Activated T-helper 1 cell treated with anti-CD3 and anti-CD28 coated beads, Interleukin-12 subunit alpha, Interleukin-12 subunit beta, Interleukin-2, Interleukin-4 antibody, amounts not matched to agents 30 ng/mL and 10 ng/mL and 1 ng/mL, durations not matched to agents 14 hours and 24 hours and 36 hours (primary cell): ENCODE measurements at places on chromosomes 5 and 9. TPM values are rescaled to one million over a fixed set of nuclear protein-coding genes. Genes with fewer than 3 reads are reported as not detected.

GRCh38 chr9:95065224-95065623, 252.3 kb downstream of the FANCC start:
- H3K27ac ChIP-seq = no peak overlapping the region
- H3K4me3 ChIP-seq = no peak overlapping the region
- no peak for DNase-seq
- no peaks in the 10 kb centered on the region for H3K4me1 ChIP-seq
- H3K36me3 ChIP-seq = no peaks in the 10 kb centered on the region
- H3K27me3 ChIP-seq = no peaks in the 10 kb centered on the region

DNA sequence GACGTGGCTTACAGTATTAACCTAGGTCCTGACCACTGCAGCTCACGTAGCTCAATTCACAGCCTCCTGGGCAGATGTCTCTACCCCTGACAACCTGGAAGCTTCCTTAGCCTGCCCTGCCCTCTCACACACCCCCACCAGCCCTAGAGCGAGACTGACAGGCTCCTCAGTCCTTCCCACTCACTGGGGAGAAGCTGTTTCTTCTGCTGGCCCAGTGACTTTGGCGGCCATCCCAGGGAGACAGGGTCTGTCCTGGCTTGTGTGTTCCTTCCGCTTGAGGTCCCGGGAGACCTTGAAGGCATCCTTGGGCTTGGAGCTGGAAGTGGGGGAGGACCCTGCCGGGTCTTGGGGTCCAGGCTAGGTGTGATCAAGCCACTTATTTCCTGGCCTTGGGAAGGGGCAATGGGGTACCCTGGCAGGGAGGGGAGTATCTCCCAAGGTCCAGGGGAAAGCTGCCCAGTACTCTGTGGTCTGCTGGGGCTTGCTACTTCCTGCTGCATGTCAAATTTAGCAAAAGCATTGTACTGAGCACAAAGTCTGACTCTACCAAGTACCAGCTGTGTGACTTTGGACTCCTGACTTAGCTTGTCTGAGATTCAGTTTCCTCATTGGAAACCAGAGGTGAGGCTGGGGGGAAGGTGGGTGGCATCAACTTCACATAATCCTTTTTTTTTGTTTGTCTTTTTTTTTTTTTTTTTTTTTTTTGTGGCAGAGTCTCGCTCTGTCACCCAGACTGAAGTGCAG, 1.9 kb downstream of the MIGA2 start:
- DNase-seq = no peak
- peak overlapping the region; percentile 97 for H3K4me3 ChIP-seq
- peaks cover 2% of the 10 kb centered on the region for H3K27me3 ChIP-seq
- peak overlapping the region; percentile 37 for H3K27ac ChIP-seq
- H3K4me1 ChIP-seq = peaks cover 20% of the 10 kb centered on the region
- H3K36me3 ChIP-seq = peaks cover 17% of the 10 kb centered on the region

DNA sequence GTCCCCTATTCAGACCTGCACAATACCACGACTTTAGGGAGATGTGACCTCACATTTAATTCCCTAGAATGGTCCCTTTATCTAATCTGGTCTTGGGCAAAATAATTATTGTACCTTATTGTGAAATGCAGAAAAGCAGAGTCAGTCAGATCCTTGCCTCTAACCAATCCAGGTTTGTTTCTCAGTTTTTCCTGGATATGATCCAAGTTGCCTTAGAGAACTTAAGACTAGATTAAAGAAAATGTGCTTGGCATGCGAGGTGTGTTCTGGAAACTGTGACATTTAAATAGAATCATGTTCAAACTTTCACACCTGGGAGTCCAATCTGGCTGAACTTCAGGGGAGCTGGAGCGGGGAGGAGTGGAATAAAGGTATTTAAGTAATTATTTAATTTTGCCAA, 696.2 kb downstream of the DNAH5 start:
- no peak overlapping the region for H3K27ac ChIP-seq
- no peaks in the 10 kb centered on the region for H3K27me3 ChIP-seq
- H3K36me3 ChIP-seq = no peaks in the 10 kb centered on the region
- H3K4me1 ChIP-seq = no peaks in the 10 kb centered on the region
- no peak for DNase-seq

- DNase-seq = no peak
- H3K36me3 ChIP-seq = no peaks in the 10 kb centered on the region
- H3K4me1 ChIP-seq = peaks cover 29% of the 10 kb centered on the region
- H3K4me3 ChIP-seq = no peak overlapping the region
- peaks cover 3% of the 10 kb centered on the region for H3K27me3 ChIP-seq
- H3K27ac ChIP-seq = no peak overlapping the region
Measured at GRCh38 chr9:126413391-126414068, 86.9 kb downstream of the MVB12B start.

- H3K27me3 ChIP-seq = no peaks in the 10 kb centered on the region
- H3K27ac ChIP-seq = no peak overlapping the region
- H3K4me1 ChIP-seq = no peaks in the 10 kb centered on the region
- no peak overlapping the region for H3K4me3 ChIP-seq
Measured at GRCh38 chr9:100170085-100170484, 71.0 kb downstream of the INVS start.

DNA sequence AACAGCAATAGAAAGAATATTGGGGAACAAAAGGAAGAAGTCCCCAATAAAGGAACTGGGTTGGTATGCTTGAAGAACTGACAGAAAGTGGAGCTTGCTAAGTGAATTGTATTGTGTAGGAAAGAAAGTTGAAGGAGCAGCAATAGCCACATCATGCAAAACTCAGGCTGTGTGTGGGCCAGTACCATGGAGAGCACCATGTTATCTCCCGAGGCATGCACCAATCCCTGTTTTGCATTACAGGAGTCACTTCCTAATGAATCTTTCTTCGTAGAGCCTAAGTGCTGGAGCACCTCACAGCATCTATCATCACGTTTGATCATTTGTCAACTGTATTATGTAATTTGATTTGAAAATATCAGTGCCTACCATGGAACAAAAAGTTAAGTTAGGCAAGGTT, 137.7 kb upstream of the NMUR2 start:
- H3K4me3 ChIP-seq = no peak overlapping the region
- DNase-seq = no peak
- H3K27ac ChIP-seq = no peak overlapping the region

DNA sequence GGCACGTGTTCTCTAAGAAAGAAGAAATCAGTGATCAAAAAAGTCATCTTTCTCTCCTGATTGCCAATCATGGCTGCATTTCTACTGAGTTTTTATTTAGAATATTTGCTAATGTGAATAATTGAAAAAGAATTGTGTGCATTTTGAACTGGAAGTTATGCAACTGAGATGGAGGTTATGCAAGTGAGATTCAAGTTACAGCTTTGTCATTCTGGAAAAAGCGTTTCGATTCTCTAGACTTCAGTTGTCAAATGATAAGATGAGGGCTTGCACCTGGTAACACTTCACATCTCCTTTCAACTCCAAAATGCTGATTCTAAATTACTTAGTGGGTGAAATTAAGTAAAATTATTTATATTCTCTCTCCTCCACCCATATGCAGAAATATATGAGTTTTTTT, 36.4 kb downstream of the C6 start:
- no peaks in the 10 kb centered on the region for H3K4me1 ChIP-seq
- H3K4me3 ChIP-seq = no peak overlapping the region
- H3K36me3 ChIP-seq = no peaks in the 10 kb centered on the region
- H3K27me3 ChIP-seq = no peaks in the 10 kb centered on the region
- DNase-seq = no peak

- no peak overlapping the region for H3K4me3 ChIP-seq
- DNase-seq = no peak
- H3K27me3 ChIP-seq = peaks cover 4% of the 10 kb centered on the region
- no peak overlapping the region for H3K27ac ChIP-seq
Measured at GRCh38 chr5:80109646-80110478, 74.7 kb downstream of the THBS4 start.

- no peaks in the 10 kb centered on the region for H3K4me1 ChIP-seq
- H3K4me3 ChIP-seq = no peak overlapping the region
- H3K36me3 ChIP-seq = no peaks in the 10 kb centered on the region
- DNase-seq = no peak
Measured at GRCh38 chr5:91126448-91126847, 256.7 kb downstream of the ARRDC3 start.

- no peak overlapping the region for H3K4me3 ChIP-seq
- H3K4me1 ChIP-seq = no peaks in the 10 kb centered on the region
- DNase-seq = no peak
- H3K36me3 ChIP-seq = no peaks in the 10 kb centered on the region
- H3K27ac ChIP-seq = no peak overlapping the region
Measured at GRCh38 chr5:38167562-38167996, 90.8 kb upstream of the EGFLAM start.

GRCh38 chr5:139156814-139157213, 41.4 kb downstream of the SIL1 start:
- no peak overlapping the region for H3K27ac ChIP-seq
- DNase-seq = no peak

- H3K36me3 ChIP-seq = no peaks in the 10 kb centered on the region
- H3K27me3 ChIP-seq = no peaks in the 10 kb centered on the region
- no peaks in the 10 kb centered on the region for H3K4me1 ChIP-seq
- no peak overlapping the region for H3K4me3 ChIP-seq
- DNase-seq = no peak
Measured at GRCh38 chr5:175842951-175843793, 28.2 kb upstream of the CPLX2 start.

GRCh38 chr9:28120184-28120583, 546.9 kb upstream of the C9orf72 start:
- no peak for DNase-seq
- H3K4me1 ChIP-seq = no peaks in the 10 kb centered on the region
- no peaks in the 10 kb centered on the region for H3K27me3 ChIP-seq
- no peak overlapping the region for H3K4me3 ChIP-seq

GRCh38 chr5:156128026-156128425, 198.9 kb upstream of the SGCD start:
- no peak overlapping the region for H3K4me3 ChIP-seq
- H3K27ac ChIP-seq = no peak overlapping the region
- no peaks in the 10 kb centered on the region for H3K36me3 ChIP-seq
- H3K4me1 ChIP-seq = no peaks in the 10 kb centered on the region
- H3K27me3 ChIP-seq = no peaks in the 10 kb centered on the region

- no peak overlapping the region for H3K27ac ChIP-seq
- DNase-seq = no peak
- no peaks in the 10 kb centered on the region for H3K36me3 ChIP-seq
- no peaks in the 10 kb centered on the region for H3K4me1 ChIP-seq
- no peaks in the 10 kb centered on the region for H3K27me3 ChIP-seq
- no peak overlapping the region for H3K4me3 ChIP-seq
Measured at GRCh38 chr9:10873999-10874398, 261.2 kb upstream of the PTPRD start.

DNA sequence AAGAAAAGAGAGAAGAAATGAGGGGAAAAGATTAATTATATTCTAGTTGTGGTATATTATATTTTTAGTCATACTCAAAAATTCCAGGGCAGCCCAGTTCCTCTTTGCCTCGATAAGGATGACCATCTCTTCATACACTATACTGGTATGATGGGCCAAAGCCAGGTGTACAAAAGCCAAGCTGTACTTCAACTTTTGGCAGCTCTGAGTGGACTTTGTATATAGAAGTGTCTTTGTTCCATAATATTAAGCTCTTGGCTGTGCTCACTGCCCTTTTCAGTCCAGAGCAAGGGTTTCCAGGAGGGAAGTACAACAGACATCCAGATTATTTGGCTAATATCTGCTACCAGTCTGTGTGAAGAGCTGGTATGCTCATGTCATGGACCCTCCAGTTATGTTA, 934.3 kb upstream of the CDH10 start:
- H3K36me3 ChIP-seq = no peaks in the 10 kb centered on the region
- H3K27ac ChIP-seq = no peak overlapping the region
- H3K4me3 ChIP-seq = no peak overlapping the region
- no peak for DNase-seq
- no peaks in the 10 kb centered on the region for H3K27me3 ChIP-seq

GRCh38 chr9:104915753-104916152, 12.2 kb downstream of the ABCA1 start:
- DNase-seq = no peak
- peaks cover 5% of the 10 kb centered on the region for H3K4me1 ChIP-seq
- H3K27me3 ChIP-seq = peaks cover 5% of the 10 kb centered on the region
- no peak overlapping the region for H3K4me3 ChIP-seq
- H3K27ac ChIP-seq = no peak overlapping the region

- no peaks in the 10 kb centered on the region for H3K36me3 ChIP-seq
- peaks cover 25% of the 10 kb centered on the region for H3K4me1 ChIP-seq
- H3K27me3 ChIP-seq = peaks cover 3% of the 10 kb centered on the region
- no peak overlapping the region for H3K4me3 ChIP-seq
Measured at GRCh38 chr5:133825631-133826289, 142.7 kb downstream of the C5orf15 start.

CDH9 gene
- not detected in 2 replicates for total RNA-seq

DMRT3 gene
- not detected in 2 replicates for total RNA-seq

SPINK13 gene
- not detected in 2 replicates for total RNA-seq

GABRA1 gene
- not detected in 2 replicates for total RNA-seq

MLANA gene
- total RNA-seq = not detected in 2 replicates

TTLL11 gene
- 3.0 and 4.5 TPM in 2 replicates for total RNA-seq
